ENCODE measurements at places on chromosomes 6 and 20.

- DNase-seq = no peak
These were observed 8.8 kb upstream of the NEDD9 start for GRCh38 chr6:11241154-11241792.

DNA sequence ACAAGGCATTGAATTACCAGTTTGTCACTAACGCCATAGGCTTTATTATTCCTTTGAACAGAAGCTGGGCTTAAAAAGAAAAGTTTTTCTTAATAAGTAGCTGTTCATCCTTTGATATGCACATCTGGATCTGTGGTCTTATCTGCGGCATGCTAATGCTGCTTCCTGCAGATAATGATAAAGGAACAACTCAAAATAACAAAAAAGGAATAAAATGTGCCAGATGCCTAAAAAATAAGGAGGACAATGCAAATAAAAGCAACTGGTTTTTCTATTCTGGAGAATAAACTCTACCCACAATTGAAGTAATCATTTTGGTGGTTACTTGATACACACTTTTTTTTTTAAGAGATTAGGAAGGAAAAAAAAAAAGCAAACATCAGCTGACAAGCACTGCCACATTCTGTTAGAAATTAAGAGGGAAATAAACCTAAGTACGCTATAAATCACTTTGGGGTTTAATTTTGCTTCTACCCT is 156.8 kb upstream of the SALL4 start:
- no peak for DNase-seq

GRCh38 chr6:115712291-115712961 is 348.3 kb downstream of the FRK start:
- DNase-seq = no peak

DNA sequence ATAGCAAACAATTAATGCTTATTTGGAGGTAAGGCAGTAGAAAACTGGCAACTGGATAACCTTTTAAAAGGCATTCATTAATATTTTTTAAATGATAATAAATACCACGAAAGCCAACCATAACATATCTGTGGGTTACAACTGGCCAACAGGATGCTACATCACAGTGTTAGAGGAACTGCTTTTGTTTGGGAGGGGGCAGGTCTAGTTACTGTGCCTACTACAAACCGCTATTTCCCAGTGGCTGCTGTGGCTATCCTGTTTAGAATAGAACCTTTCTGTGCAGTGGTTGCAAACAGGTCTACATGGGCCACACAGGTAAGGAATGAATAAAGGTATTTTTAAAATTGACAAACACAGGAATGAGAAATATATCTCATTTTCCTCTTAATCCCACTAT is 976 bp downstream of the PIGT start:
- no peak for DNase-seq

- no peak for DNase-seq
These were observed 43.9 kb downstream of the TRPC4AP start for GRCh38 chr20:35048739-35049138.

DNA sequence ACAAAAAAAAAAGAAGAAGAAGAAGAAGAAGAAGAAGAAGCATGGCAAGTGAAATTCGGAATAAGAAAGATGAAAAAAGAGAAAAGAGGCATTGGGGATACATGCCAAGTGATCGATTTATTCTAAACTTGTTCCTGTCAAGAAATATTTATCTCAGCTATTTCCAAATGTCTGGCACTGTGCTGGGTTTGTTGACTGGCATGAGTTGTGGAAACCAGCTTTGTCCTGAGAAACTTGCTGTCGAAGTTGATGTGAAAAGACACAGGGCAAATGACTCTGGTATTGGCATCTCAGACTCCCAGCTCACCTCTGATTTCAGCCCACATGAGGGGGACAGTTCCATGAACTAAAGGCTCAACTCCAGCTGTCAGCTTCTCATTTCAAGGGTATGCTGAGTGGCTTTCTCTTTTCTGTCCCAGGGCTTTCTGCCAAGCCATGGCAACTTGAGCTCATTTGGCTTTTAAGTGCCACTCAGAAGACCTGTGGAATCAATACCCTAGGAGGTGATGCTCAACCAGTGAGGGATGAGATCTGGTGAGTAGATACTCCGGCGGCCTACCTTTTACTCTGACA is 253.3 kb upstream of the JAG1 start:
- DNase-seq = no peak

DNA sequence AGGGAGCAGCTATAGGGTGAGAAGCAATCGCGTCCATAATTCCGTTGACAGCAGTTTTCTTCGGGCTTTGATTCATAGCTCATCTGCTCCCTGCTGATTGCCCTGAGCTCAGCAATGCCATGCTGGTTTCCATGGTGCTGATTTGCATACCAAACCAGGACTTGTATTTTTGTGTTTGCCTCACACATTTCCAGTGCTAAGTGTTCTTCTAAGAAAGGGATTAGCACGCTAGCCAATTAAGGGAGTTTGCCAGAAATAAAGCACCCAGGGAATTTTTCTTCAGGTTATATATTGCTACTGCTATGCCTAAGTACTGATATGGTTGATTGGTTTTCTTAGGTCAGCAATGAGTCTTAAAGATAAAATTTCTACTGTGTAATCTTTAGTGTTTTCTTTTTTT is 177.6 kb downstream of the PLCB1 start:
- no peak for DNase-seq

Data from GM20000 (cell line).